ENCODE measurements at places on chromosomes 11 and 22.

GRCh38 chr11:33891714-33892327 lies at the start of gene LMO2:
Gene LMO2, minus strand, starts transcription at chr11:33892076. Its CDS starts 22,360 bp downstream, at chr11:33869716.
- DNase-seq: no peak

- peak; percentile 11 for DNase-seq
Measured at GRCh38 chr22:21866833-21867527, 465 bp downstream of the MAPK1 start.

GRCh38 chr11:121426476-121427399 lies 25.4 kb upstream of the SORL1 start:
- no peak for DNase-seq

DNA sequence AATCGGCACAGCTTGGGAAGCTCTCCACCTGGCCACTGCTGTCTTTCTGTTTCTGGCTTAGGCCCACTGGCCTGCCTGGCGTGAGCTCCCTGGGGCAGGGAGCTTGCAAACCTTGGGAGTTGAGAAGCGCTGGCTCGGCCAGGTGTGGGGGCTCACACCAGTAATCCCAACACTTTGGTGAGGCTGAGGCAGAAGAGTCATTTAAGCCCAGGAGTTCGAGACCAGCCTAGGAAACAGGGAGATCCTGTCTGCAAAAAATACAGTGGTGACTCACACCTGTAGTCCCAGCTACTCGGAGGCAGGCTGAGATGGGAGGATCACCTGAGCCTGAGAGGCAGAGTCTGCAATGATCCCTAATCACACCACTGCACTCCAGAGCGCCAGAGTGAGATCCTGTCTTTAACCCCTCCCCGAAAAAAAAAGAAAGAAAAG lies 4.0 kb downstream of the AP5B1 start:
- DNase-seq: no peak

DNA sequence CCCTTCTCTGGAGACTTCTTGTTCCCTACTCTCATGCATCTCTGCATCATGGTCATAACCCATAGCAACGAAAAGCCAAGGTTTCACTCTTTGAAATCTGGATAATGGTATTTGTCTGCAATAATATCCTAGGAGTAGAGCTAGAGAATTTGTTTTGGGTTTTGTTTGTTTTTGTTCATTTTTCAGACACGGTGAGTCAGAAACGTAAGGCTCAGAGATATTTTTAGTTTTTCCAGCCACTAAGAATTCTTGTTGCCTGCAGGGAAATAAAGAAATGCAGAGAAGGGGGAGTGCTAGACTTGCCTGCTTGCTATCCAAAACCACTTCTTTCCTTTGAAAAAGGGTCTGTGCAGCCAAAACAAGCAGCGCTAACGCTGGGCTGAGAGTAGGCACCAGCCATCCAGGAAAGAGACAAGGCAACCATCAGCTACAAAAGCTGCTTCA lies 26.0 kb downstream of the POU2AF3 start:
- DNase-seq: no peak

DNA sequence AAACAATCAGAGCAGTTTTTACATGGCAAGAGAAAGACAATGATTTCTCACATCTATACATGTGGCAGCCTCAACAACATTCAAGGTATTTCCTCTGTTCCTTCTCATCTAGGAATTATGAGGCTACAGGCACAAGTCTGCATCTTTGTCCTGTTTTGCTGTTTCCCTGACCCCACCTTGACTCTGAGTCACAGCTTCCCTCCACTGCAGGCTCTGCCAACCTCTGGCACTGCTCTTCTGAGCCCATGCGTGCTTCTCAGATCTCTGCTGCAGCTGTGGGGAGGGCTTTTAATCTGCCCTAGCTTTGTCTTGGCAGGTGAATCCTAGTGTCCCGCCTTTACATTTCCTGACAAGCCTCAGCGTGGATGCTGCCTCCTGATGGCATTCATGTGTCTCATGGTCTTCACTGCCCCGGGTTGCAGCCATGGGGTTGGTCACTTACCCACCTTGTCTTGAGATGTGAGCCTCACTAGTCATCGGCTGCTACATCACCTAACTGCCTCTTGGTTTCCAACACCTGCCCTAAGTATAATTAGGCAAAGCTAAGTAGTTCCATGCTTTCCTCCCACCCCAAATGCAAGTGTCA lies 578.5 kb downstream of the TBC1D22A start:
- DNase-seq: no peak

- DNase-seq: no peak
Measured at GRCh38 chr11:11895672-11896071, 53.9 kb downstream of the USP47 start.
